ENCODE measurements at places on chromosomes 7 and 10.

DNA sequence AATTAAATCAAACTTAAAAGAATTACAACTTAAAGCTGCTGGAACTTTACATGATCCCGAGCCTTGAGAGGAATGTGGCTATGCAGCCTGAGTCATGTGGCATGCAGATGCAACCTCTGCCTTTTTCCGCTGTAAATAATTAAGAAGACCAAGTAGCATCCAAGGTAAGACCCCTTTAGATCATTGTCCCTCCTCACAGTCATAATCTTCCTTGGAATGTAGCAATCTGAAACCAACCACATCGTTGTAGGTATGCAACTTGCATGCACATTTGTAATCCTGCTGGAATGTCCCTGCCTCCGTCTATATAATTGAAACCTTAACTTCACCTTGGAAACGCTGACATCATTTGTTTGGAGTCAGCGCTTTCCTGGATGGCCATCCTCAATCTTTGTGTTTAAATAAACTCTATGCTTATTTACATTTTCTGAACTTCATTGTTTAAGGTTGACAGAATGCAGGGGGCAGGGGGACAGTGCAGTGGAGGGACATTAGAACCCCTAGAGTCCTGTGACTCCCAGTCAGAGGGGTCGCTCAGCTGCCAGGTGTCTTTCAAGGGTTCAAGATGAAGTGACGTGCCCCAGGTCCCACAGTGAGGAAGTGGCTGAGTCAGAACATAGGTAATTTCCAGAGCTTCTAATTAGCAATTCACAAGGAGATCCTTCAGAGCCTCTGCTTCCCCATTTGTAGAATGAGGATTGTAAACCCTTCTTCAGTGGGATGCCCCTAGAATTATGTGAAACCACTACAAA lies 110.7 kb downstream of the RALA start:
- peaks cover 8% of the 10 kb centered on the region for H3K36me3 ChIP-seq
- H3K4me3 ChIP-seq, result peak overlapping the region; percentile 97
- no peak for DNase-seq
- peaks cover 40% of the 10 kb centered on the region for H3K4me1 ChIP-seq
- no peaks in the 10 kb centered on the region for H3K27me3 ChIP-seq

DNA sequence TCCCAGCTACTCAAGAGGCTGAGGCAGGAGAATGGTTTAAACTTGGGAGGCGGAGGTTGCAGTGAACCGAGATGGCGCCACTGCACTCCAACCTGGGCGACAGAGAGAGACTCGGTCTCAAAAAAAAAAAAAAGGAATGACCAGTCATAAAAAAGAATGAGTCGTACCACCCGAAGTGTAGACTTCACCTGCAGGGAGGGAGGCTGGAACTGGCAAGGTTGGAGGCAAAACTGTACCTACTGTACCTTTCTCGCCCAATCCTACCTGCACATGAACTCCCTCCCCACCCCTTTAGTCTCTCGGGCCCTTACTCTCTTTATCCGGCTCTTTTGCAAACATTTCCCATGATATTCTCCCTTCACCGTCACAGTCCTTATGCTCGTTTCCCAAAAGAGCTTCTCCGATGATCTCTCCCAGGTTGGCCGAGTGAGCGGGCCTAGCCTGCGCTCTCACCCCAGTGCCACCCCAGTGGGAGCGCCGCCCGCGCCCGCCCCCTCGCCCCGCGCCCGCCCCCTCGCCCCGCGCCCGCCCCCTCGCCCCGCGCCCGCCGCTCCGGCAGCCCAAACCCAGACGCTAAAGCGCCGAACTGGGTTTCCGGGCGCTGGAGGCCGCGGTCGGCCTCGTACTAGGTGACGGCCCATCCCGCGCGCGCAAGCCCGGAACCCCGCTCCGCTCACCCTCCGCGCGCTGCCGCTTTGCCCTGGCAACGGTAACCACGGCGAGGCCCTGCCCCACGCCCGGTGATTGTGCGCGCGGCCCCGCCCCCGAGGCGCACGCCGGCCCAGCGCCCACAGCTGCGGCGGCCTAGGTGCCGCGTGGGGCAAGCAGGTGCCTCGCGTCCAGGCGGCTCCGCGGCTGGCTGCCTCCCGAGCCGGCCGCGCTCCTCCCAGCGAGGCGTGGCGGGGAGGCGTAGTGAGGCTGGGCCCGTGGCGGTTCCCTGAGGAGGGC lies at the start of gene SMKR1:
Gene SMKR1 (plus strand): TSS at position 772 of the 948 bp plus-strand sequence. CDS start 294 bp downstream, outside the sequence.
- peaks cover 10% of the 10 kb centered on the region for H3K36me3 ChIP-seq
- peak; percentile 88 for DNase-seq
- no peaks in the 10 kb centered on the region for H3K27me3 ChIP-seq
- H3K4me1 ChIP-seq, result peaks cover 20% of the 10 kb centered on the region
- H3K27ac ChIP-seq, result peak within 1 kb of the TSS; percentile 77

DNA sequence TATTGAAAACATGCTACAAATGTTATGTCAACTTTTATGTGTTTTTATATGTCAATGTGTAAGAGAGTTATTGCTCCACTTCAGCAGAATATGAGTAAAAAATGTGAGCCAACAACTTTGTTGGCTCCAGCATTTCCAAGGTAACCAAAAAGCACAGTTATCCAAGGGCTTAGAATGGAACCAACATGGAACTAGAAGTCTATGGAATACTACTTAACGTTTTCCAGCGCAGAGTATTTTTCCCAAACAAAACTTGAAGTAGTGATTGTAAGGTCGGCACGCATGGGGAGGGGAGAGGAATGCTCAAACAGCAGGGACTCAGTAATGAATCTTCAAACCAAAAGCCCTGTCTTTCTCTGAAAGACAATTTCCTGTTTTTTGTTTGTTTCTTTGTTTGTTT lies 45.0 kb upstream of the TSPAN13 start:
- H3K27me3 ChIP-seq, result no peaks in the 10 kb centered on the region
- H3K4me3 ChIP-seq, result no peak overlapping the region
- DNase-seq, result no peak
- no peaks in the 10 kb centered on the region for H3K4me1 ChIP-seq
- no peak overlapping the region for H3K27ac ChIP-seq

DNA sequence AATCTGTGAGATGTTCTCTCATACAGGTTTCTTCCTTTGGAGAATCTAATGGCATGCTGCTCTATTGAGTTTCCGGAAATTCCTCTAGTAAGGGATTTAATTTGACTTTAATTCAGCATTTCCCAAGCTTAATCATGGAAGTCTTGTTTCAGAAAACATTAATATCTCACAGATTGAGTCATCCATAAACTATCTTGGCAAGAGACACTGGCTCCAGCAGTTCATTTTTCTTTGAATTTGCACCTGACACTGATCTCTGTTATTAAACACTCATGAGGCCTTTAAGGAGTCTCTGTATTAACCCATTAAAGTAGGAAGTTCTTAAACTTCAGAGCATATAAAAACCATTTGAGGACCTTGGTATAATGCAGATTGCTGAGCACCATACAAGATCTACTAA lies 3.6 kb upstream of the ITGB8 start:
- H3K4me1 ChIP-seq, result peaks cover 20% of the 10 kb centered on the region
- H3K27me3 ChIP-seq, result peaks cover 27% of the 10 kb centered on the region
- DNase-seq, result no peak

GRCh38 chr10:14535457-14536130 lies 204.9 kb upstream of the FRMD4A start:
- H3K4me3 ChIP-seq, result no peak overlapping the region
- H3K4me1 ChIP-seq, result peaks cover 72% of the 10 kb centered on the region
- no peak for DNase-seq
- H3K27ac ChIP-seq, result no peak overlapping the region
- H3K36me3 ChIP-seq, result peaks cover 36% of the 10 kb centered on the region

DNA sequence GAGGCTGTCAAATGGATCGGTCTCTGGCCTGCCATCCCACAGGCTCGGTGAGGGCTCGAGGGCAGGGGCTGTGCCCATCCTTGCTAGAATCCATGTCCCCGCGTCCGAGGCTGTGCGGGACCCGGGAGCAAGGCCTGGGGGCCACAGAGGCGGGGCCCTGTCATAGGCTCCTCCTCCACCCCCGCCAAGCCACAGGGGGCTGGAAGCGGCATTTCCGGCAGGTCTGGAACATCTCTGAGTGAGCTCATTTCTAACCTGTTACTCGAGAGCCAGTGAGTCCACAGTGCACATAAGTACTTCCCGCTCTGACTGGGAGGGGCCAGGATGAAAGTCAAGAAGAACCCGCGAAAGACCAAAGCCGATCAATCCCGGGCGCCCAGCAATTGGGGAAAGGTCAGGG lies 57.6 kb downstream of the NKX6-2 start:
- no peak overlapping the region for H3K27ac ChIP-seq
- no peak for DNase-seq
- no peaks in the 10 kb centered on the region for H3K36me3 ChIP-seq
- no peaks in the 10 kb centered on the region for H3K27me3 ChIP-seq

- no peaks in the 10 kb centered on the region for H3K4me1 ChIP-seq
- H3K27me3 ChIP-seq, result peaks cover 35% of the 10 kb centered on the region
These were observed 114.6 kb downstream of the LRMDA start for GRCh38 chr10:75546004-75546403.

GRCh38 chr7:112407261-112407660 lies 43.0 kb upstream of the IFRD1 start:
- H3K36me3 ChIP-seq, result no peaks in the 10 kb centered on the region
- H3K27ac ChIP-seq, result no peak overlapping the region
- no peak for DNase-seq
- H3K4me3 ChIP-seq, result no peak overlapping the region
- H3K4me1 ChIP-seq, result no peaks in the 10 kb centered on the region
- peaks cover 82% of the 10 kb centered on the region for H3K27me3 ChIP-seq

- peaks cover 5% of the 10 kb centered on the region for H3K36me3 ChIP-seq
- DNase-seq, result no peak
- H3K4me1 ChIP-seq, result peaks cover 66% of the 10 kb centered on the region
- peak overlapping the region; percentile 72 for H3K4me3 ChIP-seq
- peak overlapping the region; percentile 87 for H3K27ac ChIP-seq
- no peaks in the 10 kb centered on the region for H3K27me3 ChIP-seq
These were observed 50.4 kb downstream of the ADD3 start for GRCh38 chr10:110058212-110058611.

DNA sequence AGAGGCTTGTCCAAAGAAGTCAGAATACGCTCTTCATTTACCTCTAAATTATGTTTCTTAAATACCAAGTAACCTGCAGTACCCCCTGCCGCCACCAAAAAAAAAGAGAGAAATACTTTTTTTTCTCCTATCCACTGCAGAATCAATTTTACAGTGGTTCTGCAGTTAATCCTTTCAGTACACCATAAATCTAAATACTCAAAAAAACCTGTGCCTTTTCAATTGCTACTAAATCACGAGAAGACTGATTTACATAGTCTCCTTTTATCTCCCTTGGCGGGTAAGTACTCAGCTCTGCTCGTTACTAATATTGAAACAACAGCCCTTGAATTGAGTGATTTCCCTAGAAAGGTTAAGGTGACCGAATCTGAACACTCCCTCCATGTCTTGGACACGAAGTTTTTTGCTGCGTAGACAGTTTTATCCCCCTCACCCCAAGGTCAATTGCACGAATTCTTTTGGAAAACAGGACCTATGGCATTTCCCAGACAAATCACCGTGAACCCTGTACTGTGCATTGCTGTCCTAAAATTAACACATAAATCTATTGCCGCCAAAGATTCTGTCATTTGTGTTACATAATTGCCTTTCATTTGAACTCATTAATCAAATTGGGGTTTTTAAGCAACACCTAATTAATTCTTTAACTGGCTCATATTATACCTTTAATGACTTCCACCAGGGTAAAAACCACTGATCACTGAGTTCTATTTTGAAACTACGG lies 512 bp upstream of the VIM start:
- no peak for DNase-seq
- H3K27ac ChIP-seq, result peak overlapping the region; percentile 98
- H3K4me1 ChIP-seq, result peaks cover 67% of the 10 kb centered on the region
- H3K4me3 ChIP-seq, result peak overlapping the region; percentile 95
- no peaks in the 10 kb centered on the region for H3K27me3 ChIP-seq

DNA sequence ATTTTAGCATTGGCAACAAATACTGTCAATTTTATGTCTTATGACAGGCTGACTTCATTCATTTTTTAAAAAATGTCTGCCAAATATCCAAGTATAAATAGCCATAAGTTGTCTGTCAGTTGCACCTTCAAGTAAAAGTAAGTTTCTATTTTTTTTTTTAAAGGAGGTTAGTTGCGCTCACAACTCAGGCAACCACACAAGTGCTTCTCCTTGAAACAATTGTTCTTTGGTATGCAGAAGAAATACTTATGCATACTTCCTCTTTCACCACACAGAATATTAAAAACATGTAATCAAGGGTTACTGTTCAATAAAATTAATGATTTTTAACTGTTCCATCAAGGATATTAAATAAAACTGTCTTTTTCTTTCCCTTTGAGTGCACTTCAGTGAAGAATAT lies 97.9 kb downstream of the RTKN2 start:
- H3K36me3 ChIP-seq, result no peaks in the 10 kb centered on the region
- H3K4me1 ChIP-seq, result no peaks in the 10 kb centered on the region
- H3K27ac ChIP-seq, result no peak overlapping the region
- no peak overlapping the region for H3K4me3 ChIP-seq
- H3K27me3 ChIP-seq, result no peaks in the 10 kb centered on the region

DNA sequence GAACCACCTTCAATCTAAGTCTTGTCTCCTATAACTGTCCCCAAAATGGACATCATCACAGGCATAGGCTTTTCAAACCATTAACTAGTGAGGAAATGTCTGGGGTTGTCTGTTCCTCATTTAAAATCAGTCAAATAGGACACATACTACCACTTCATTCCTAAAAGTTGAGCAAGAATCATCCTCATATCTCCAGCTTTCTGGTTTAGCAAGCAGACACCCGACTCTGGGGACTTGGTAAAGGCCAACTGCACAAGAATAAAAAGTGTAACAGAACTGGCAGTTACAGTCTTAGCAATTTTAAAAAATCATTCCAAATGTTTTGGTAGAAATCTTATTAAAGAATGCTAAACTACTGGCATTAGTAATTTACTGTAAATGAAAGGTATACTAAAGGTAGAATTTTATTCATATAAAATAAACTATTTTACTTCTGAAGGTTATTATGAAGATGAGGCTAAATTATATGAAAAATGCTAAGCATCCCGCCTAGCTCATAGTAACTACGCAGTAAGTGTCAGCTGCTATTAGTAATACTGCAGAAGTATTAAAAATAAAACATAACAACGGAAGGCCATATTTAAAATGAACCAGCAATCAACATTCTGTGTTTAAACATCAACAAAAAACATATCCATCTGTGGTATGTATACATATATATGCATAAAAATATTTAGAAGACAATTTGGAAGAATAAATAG lies 60.8 kb downstream of the ZNF438 start:
- H3K4me3 ChIP-seq, result no peak overlapping the region
- no peaks in the 10 kb centered on the region for H3K36me3 ChIP-seq
- DNase-seq, result no peak
- H3K27me3 ChIP-seq, result no peaks in the 10 kb centered on the region
- no peak overlapping the region for H3K27ac ChIP-seq

- no peak for DNase-seq
- no peak overlapping the region for H3K27ac ChIP-seq
- no peaks in the 10 kb centered on the region for H3K36me3 ChIP-seq
- no peak overlapping the region for H3K4me3 ChIP-seq
These were observed 712 bp upstream of the CPVL start for GRCh38 chr7:29146888-29147609.

DNA sequence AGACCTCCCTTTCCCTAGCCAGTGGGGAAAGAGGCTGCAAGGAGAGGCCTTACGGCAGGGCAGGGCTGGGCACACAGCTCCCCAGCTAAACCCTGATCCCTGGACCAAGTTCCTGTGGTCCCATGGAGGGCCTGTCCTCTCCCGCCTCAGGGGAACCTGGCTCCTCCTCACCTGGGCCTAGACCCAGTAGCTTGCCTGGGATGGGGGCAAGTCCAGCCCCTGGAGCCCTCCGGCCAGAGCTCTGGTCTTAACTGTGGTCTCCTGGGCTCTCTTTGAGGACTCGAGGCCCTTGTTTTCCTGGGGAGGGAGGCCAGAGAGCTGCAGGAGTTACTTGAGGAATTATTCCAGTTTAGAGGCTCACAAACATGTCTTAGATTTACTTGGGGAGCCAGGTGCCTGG lies 1.5 kb downstream of the ZP3 start:
- H3K27me3 ChIP-seq, result peaks cover 14% of the 10 kb centered on the region
- peaks cover 6% of the 10 kb centered on the region for H3K36me3 ChIP-seq
- peaks cover 19% of the 10 kb centered on the region for H3K4me1 ChIP-seq
- no peak overlapping the region for H3K4me3 ChIP-seq
